ENCODE measurements at places on chromosomes 1 and 21.

DNA sequence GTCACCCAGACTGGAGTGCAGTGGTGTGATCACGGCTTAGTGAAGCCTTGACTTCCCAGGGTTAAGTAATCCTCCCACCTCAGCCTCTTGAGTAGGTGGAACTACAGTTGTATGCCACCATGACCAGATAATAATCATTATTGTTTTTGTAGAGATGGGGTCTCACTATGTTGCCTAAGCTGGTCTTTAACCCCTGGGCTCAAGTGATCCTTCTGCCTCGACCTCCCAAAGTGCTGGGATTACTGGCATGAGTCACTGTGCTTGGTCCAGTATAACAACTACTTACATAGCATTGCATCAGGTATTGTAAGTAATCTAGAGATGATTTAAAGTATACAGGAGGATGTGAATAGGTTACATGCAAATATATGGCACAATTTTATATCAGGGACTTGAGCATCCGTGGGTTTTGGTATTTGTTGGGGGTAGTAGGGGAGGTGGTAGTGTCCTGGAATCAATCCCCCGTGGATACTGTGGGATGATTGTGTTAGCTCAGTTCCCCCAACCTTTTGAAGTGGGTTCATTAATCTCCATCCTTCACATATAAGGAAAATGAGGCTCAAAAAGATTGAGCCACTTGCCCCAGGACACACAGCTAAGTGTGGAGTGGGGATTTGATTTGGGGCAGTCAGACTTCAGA lies 61.4 kb upstream of the CNIH3 start:
- DNase-seq, result no peak

DNA sequence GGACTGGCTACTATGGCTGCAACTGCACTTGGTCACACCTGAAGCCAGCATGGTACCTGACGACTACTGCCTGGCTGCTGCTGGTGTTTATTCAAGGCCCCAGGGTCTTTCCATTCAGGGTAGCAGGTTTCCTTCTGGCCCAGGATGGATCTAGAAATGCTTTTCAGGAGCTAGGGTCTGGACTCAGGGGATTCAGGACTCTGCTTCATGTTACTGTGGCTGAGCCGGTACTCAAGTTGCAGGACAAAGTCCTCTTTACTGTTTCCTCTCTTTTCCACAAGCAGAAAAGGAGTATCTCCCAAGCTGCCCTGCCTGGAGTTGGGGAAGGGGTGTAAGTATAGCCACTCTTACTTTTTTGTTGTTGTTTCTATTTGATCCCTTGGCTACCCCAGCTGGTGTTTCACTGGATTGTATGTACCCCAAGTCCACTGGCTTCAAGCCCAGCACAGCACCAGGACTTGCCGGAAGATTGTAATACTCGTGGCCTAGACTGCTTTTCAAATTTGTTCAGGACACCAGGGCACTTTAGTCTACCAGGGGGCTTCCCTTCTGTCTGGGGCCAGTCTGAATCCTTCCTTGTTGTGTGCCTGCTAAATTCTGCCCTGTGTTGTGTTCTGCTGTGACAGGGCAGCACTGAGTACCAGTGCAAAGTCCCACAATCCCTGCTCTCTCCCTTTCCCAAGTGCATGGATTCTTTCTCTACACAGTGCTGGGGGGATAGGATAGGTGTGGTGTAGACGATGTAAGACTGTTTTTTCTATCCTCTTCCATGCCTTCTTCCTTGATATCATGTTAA lies 248.5 kb downstream of the GPR52 start:
- DNase-seq, result no peak

GRCh38 chr1:75600781-75601180 lies 10.1 kb downstream of the SLC44A5 start:
- DNase-seq, result no peak

DNA sequence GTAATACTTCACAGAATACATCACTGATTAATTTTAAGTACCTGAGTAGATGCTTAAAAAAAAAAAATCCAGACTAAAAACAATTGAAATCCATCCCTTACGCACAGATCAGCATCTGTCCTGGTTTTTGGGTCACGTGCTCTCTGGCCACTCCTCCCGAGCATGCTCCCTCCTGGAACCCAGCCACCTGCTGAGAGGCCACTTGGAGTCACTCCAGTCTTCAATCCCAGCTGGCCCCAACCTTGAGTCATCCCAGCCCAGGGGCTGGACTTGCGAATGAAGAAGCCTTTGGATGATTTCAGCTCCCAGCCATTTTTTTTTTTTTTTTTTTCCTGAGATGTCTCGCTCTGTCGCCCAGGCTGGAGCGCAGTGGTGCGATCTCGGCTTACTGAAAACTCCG lies 8.9 kb downstream of the MAP1LC3C start:
- peak; percentile 46 for DNase-seq

DNA sequence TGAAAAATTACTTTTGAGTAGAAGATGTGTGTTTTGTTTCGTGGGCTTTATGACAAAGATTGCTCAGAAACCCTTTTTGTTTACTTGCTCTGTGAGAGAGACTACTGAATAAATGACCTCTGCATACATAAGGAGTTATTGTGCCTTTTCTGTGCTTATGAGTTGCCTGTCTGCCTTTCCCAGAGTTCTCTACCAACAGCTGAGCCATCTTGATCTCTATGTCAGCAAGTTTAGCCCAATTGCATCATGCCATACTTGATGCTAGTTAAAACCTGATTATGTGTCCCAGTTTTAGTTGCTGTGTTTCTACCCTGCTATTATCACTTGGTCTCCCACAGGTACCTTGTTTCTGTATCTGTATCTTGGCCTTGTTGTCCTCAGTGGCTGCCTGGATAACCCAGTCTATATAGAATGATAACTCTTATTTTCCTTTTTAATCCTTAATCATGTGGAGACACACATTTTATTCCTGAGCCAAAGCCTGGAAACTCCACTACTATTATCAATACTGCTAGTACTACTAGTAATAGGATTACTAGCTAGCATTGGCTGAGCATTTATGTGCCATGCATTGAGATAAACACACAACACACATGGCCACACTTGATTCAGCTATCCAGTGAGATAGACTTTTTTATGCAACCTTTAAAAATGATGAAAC lies 28.7 kb upstream of the GNG12 start:
- DNase-seq, result no peak

DNA sequence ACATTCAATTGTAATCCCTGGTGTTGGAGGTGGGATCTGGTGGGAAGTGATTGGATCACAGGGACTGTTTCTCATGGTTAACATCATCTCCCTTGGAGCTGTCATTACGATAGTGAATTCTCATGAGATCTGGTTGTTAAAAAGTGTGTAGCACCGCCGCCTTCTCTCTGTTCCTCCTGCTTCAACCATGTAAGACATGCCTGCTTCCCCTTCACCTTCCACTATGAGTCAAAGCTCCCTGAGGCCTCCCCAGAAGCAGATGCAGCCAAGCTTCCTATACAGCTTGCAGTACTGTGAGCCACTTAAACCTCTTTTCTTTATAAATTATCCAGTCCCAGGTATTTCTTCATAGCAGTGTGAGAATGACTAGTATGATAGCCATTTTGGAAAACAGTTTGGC lies 30.1 kb upstream of the TRIM62 start:
- no peak for DNase-seq

DNA sequence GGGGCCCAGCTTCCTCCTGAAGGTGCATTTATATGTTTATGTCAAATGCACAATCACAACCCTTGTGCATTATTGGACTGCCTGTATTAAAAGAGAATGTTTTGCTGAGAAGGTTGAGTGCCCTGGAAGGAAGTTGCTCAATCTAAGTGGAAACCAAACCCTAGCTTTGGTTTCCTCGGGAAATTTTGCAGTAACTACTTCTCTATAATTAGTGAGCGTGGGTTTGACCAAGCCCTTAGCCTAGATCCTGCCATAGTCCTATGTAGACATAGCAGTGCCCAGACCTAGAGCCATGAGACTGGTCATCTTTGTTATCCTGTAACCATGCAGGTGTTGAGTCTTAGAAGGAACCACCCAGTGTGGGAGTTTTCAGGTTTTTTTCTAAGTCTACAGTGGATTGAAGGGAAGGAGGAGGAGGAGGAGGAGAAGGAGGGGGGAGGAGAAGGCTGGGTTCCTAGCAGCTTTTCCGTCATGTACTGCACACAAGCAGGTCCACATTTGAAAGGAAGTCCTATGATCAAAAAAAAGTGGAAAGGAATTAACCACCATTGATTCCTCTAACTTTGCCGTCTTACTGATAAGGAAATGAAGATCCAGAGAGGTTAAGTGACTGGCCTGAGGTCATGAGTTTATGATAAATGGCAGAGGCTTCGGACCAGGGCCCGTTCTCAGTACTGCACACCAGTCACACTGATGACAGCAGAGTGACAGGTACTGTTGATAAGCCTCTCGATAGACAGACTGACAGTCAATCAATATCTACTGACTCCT lies 72.2 kb upstream of the LYST start:
- no peak for DNase-seq

GRCh38 chr1:38114241-38115026 lies 67.8 kb upstream of the POU3F1 start:
- DNase-seq, result no peak

GRCh38 chr1:924656-925560 lies 1.2 kb downstream of the SAMD11 start:
- DNase-seq, result no peak

DNA sequence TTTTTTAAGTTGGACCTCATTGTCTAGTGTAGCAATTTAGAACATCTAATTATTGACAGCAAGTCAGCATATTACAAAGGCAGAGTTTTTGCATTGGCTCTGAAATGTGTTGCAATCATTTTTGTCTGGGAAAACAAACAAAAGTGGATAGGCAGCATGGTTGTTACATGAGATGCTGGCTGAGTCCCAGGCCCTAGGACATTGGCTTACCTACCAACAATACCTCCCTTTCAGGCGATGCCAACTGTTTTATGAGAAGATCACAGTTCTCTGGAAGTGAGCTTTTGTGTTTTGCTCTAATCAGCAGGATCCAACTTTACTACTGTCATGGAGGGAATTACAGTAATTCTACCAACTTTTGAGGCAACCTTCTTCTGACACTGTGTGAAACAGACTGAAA lies 71.5 kb upstream of the CXADR start:
- peak; percentile 96 for DNase-seq

GRCh38 chr1:116988248-116988647 lies 13.3 kb upstream of the CD101 start:
- no peak for DNase-seq

GRCh38 chr1:111392042-111392441 lies 35.5 kb downstream of the OVGP1 start:
- DNase-seq, result no peak

- DNase-seq, result no peak
These were observed 164.6 kb downstream of the ACTL8 start for GRCh38 chr1:17919525-17920439.

DNA sequence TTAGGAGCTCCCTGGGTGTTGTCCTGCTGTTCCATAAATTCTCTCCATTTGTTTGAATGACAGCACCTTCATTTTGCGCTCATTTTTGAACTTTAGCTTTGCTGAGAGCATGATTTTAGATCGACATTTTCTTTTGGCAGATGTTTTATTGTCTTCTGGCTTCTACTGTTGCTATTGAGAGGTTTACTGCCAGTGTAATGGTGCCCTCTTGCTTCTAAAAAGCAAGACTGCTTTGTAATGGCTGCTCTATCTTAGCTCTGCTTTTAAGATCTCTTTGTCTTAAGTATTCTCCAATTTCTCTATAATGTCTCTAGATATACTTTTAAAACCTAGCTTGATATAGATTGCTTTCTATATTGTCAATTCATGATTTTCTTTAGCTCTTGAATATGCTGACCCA lies 27.8 kb downstream of the THEM4 start:
- no peak for DNase-seq

DNA sequence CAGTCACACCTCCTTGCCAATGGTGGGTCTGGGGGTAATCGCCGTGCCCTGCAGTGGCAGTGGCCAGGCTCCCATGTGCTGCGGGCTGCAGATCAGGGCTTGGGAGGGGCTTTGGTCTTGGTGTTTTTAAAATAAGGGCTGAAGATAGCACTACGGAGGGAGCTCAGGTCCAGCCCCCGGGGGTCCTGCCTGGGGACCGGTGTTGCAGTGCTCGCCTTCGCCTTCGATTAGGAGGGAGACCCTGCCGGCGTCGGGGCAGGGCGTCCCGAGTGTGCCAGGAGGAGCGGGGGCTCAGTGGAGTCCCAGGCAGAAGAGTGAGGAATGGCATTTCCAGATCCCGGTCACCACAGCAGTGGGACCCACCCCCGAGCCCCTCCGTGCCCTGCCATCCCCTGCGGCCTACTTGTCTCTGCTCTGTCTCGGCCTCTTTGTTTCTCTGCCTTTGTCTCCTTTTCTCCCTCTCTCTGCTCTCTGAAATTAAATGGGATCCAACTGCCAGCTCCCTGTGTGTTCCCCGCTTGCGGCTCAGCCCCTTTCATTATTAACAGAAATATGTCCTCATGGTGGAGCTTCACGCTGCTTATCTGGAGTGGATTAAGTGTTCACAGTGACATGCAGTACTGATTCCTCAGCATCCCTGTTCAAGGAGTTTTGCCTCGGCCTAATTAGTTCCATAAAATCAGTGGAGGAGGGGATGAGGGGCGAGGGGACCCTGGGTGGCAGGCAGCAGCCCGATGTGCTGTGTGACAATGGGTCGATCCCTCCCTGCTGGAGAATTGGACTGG lies 44.4 kb downstream of the DMRTB1 start:
- DNase-seq, result no peak

DNA sequence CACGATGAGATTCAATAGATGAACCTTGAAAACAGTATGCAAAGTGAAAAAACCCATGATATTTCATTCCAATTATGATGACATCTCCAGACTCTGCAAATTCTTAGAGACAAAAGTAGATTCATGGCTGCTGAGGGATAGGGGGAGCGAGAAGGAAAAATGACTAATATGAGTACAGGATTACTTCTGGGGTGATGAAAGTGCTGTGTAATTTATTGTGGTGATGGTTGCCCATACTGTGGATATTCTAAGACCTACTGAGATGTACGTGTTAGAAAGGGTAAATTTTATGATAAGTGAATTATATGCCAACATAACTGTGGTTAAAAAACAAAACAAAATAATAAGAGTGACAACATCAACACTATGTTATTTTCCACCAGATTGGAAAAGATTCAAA lies 18.9 kb upstream of the RGS7 start:
- no peak for DNase-seq

- no peak for DNase-seq
These were observed 44.0 kb downstream of the JAK1 start for GRCh38 chr1:64922336-64922735.

DNA sequence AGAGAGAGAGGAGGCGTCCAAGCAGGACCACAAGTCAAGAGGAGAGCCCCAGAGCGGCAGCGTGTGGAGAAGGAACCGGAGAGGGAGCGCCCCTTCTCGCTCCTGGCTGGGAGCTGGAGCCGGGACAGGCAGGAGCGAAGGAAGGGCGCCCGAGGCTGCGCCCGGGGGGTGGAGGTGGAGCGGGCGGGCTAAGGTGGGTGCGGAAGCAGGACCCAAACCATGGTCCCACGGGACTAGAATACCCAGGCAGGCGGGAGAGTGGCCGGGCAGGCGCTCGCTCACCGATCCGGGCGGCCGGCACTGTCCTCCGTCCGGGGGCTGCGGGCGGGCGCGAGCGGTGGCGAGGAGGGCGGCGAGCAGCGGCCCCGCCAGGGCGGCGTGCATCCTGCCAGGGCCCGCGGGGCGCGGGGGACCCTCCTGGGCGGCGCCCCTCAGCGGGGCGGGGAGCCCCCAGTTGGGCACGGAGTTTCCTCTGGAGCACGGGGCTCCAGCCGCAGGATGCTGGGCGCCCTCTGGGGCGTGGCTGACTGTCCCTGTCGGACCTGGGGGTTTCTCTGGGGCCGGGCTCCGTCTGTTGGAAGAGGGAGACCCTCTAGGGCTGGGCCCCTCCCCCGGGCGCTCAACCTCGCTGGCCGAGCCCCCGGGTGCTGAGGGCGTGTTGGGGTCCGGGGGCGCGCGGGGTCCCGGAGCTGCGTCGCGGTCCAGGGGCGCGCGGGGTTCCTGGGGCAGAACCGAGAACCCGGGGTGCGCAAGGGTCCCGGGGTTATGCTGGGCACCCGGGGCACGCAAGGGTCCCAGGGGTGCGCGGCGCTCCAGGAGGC lies 569 bp downstream of the TRABD2B start:
- no peak for DNase-seq

Measured in NCI-H2029 treated with DMSO at 0.1 percent for 48 hours (cell line).